ENCODE measurements at places on chromosomes 5 and 9.
A peak's percentile ranks its signal among the peaks of the same experiment; 100 is the strongest.

- DNase-seq = no peak
Observed at GRCh38 chr5:74499256-74500050, 141.1 kb downstream of the ENC1 start.

GRCh38 chr9:22103685-22104575 lies 94.8 kb upstream of the CDKN2B start:
- DNase-seq = no peak

DNA sequence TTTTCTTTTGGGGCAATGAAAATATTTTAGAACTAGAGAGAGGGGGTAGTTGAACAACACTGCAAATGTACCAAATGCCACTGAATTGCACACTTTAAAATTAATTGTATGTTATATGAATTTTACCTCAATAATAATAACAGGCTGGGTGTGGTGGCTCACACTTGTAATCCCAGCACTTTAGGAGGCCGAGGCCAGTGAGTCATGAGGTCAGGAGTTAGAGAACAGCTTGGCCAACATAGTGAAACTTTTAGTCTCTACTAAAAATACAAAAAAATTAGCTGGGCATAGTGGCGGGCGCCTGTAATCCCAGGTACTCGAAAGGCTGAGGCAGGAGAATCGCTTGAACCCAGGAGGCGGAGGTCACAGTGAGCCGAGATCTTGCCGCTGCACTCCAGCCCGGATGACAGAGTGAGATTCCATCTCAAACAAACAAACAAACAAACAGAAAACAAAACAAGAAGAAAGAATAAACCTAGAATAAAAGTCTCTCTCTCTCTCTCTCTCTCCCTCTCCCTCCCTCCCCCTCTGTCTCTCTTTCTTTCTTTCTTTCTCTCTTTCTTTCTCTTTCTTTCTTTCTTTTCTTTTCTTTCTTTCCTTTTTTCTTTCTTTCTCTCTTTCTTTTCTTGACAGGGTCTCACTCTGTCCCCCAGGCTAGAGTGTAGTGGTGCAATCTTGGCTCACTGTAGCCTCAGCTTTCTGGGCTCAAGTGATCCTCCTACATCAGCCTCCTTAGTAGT lies 91.1 kb downstream of the BASP1 start:
- no peak for DNase-seq

GRCh38 chr9:118367383-118367782 lies 663.2 kb downstream of the TLR4 start:
- DNase-seq = no peak

DNA sequence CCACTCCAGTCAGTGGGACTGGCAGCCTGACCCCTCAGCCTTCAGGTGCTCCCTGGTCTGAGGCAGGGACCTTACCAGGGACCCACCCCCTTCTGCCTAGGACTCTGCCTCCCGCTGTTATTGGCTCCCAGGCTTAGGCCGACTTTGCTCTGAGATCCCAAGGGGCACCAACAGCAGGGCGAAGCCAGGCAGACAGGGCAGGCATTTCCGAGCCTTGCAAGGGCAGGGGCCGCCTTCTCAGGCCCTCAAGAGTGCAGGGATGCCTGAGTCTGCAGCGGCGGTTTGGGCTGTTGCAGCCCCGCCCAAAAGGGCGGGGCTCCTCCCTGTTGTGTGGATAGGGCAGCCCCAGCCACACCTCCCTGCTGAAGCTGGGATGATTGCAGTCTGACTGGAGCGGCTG lies 644.6 kb downstream of the PRR16 start:
- DNase-seq = no peak

GRCh38 chr9:120579139-120580050 lies 572 bp downstream of the CDK5RAP2 start:
- DNase-seq = peak; percentile 22

DNA sequence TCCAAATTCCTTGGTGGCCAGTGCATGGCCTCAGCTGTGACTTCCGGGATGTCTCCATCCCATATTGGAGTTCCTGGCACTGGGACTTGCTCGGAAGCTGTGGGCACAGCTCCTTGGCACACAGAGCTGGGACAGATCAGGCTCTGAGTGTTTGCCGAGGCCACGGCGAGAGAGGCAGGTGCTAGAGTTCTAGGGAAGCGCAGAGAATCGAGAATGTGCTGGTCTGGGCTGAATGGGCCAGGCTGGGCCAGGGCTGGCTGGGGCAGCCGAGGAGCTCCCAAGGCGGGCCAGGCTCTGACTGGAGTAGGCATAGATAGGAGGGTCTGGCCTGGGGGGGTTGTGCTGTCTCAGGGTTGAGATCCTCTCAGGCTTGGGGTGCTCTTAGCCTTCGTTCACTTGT lies 45.4 kb downstream of the HMCN2 start:
- DNase-seq = no peak

- no peak for DNase-seq
Observed at GRCh38 chr9:34125681-34126206, 754 bp downstream of the DCAF12 start.

GRCh38 chr9:82024908-82025307 lies 36.3 kb downstream of the SPATA31D1 start:
- no peak for DNase-seq

GRCh38 chr9:105957830-105958229 lies 263.5 kb downstream of the TMEM38B start:
- no peak for DNase-seq

GRCh38 chr9:18728642-18729041 lies 254.7 kb downstream of the ADAMTSL1 start:
- no peak for DNase-seq

- DNase-seq = no peak
Observed at GRCh38 chr9:125649315-125649714, 57.7 kb downstream of the MAPKAP1 start.

- DNase-seq = no peak
Observed at GRCh38 chr9:5566054-5566618, 55.8 kb downstream of the PDCD1LG2 start.

GRCh38 chr5:53006911-53007890 lies 18.0 kb downstream of the ITGA2 start:
- no peak for DNase-seq

DNA sequence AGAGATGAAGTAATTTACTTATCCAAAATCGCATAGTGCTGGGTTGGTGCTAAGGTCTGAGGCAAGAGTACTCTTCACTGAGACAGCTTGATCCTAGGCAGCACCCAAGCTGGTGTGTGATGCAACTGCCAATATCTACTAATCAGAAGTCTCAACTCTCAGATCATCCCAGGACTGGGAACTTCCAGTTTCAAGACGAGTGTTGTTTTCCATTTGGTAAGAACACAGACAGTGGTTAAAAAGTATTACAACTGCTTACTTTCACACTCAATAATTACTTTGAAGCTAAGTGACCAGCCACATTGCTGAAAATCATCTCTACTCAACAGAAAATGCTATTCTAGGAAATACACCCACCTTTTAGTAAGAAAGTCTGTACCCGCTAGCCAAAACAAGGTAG lies 45.3 kb downstream of the FBXW11 start:
- DNase-seq = no peak

- no peak for DNase-seq
Observed at GRCh38 chr9:96587338-96588315, 32.0 kb downstream of the CDC14B start.

GRCh38 chr5:169100735-169101075 lies 200.2 kb downstream of the SLIT3 start:
- DNase-seq = no peak

GRCh38 chr5:93929131-93929530 lies 187.7 kb upstream of the POU5F2 start:
- DNase-seq = no peak

- no peak for DNase-seq
Observed at GRCh38 chr9:91127653-91128052, 234.1 kb downstream of the AUH start.

DNA sequence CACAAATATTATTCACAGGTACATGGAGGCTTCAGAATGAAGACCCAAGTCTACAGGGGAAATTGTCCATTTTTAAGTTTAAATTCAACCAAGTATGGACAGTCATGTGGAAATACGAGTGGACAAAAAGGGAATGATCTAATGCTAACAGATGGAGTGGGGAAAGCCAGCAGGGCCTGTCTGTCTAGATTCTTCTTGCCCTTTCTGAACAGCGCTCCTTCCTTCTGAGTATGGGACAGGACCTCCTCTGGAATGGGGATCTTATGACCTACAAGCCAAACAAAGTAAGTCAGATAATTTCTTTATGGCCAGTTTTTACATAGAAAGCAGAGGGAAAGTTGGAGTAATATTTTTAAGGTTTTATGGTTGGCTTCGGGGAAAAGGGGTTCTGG lies 119.8 kb upstream of the NEK6 start:
- DNase-seq = no peak

GRCh38 chr5:4442221-4442620 lies 697.9 kb upstream of the ADAMTS16 start:
- DNase-seq = no peak

GRCh38 chr5:77337686-77338085 lies 127.2 kb downstream of the PDE8B start:
- no peak for DNase-seq

- DNase-seq = no peak
Observed at GRCh38 chr9:35488021-35488420, 1.9 kb upstream of the RUSC2 start.

GRCh38 chr5:160047423-160047822 lies 38.5 kb downstream of the TTC1 start:
- DNase-seq = no peak

GRCh38 chr5:2293906-2294305 lies 411.2 kb upstream of the IRX4 start:
- no peak for DNase-seq

GRCh38 chr5:146073239-146073900 lies 32.0 kb downstream of the PLAC8L1 start:
- no peak for DNase-seq

DNA sequence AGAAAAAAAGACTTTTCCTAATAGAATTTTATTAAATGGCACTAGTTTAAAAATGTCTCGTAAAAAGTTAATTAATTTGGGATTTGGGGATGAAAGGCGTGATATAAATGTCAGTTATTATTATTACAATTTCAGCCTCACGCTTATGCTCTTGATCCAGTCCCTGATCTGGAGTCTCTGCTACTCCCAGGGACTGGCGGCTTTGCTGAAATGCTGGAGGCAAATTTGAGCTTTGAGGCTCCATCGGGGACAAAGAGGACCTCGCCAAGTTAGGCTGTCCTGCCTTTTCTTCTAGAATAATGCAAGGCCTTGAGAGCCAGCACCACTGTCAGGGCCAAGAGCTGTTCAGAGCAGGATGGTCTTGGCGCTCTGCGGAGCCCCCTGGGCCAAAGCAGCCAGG lies 69.7 kb downstream of the ZNF618 start:
- no peak for DNase-seq

DNA sequence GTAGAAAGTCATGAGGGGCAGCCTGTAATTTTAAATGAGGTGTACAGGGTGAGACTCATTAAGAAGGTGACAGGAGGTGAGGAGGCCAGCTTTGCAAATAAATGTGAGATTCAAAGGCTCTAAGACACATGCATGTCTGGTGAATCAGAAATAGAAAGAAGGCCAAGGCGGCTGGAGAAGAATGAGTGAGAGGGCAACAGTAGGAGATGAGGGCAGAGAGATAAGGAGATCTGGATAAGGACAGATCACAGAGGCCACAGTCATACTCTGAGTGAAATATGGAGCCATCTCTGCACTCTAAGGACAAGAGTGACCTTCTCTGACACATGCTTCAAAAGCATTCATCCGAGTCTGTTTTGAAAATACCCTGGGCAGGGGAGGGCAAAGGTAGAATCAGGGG lies 90.7 kb downstream of the RAD23B start:
- DNase-seq = no peak

DNA sequence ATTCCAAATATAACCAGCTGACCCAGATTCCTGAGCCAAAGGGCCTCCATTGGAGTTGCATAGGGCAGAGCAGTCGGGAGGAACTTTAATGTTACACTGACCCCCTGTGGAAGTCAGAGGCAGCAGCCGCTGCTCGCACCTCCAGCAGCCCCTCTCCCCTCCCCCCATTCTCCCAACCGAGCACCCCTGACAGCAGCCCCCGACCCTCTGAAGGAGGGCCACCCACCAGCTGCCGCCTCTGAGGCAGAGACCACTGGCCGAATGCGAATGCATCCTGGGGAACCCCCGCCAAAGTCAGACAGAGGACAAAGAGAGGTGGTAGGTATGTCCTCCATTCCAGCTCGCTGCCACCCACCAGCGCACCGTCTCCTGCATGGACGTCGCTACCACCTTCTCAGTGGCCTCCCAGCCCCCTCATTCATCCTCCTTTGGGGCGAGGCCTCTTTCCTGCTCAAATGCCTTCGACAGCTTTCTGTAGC lies 231.0 kb downstream of the CDK5RAP2 start:
- peak; percentile 45 for DNase-seq

DNA sequence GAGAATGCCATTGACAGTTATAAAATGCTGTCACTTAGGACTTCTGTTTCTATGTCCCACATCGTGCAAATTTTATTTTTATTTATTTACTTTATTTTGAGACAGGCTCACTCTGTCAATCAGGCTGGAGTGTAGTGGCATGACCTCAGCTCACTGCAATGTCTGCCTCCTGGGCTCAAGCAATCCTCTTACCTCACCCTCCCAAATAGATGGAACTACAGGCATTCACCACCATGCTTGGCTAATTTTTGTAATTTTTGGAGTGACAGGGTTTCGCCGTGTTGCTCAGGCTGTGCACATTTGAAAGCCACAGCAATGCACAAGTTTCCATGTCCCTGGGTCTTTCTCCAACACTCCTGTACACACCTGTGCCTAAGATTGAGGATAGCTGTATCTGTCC lies 51.8 kb downstream of the ADAMTS16 start:
- no peak for DNase-seq

- no peak for DNase-seq
Observed at GRCh38 chr5:80516826-80517225, 28.9 kb downstream of the FAM151B start.

DNA sequence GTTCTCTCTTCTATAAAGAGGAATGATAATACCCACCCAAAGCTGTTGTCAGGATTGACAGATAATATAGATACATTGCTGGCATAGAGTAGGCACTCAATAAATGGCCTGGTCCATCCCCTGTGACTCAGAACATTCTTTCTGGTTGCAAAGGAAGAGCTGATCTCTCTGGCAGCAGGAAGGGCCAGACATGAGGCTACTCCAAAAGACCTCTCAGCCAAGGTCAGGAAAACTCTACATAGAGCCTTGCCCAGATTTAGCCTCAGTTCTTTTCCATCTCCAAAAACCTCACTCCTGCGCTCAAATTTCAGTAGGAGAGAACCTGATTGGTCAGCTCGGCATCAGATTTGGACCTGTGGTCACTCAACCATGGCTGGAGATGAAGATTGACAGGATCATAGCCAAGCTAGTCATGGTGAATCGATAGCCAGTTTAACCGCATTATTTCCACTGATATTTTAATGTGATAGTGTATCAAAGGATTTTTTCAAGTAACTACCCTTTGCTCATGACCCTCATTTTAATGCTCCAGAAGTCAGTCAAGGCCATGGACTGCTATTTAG lies 319.6 kb downstream of the DRD1 start:
- DNase-seq = no peak

- no peak for DNase-seq
Observed at GRCh38 chr5:137665678-137666460, 70.0 kb downstream of the KLHL3 start.

- DNase-seq = no peak
Observed at GRCh38 chr9:27565696-27566095, 7.6 kb downstream of the C9orf72 start.

- no peak for DNase-seq
Observed at GRCh38 chr5:107764976-107765804, 94.5 kb upstream of the EFNA5 start.

GRCh38 chr9:2494562-2494961 lies 127.0 kb upstream of the VLDLR start:
- DNase-seq = no peak
